Cerebellar cortex (tissue), 1 donor: ENCODE measurements at places on chromosomes 16 and 17.
A peak's percentile ranks its signal among the peaks of the same experiment; 100 is the strongest.

GRCh38 chr17:47875011-47875985 lies 20.7 kb upstream of the SP2 start:
- no peak for DNase-seq

DNA sequence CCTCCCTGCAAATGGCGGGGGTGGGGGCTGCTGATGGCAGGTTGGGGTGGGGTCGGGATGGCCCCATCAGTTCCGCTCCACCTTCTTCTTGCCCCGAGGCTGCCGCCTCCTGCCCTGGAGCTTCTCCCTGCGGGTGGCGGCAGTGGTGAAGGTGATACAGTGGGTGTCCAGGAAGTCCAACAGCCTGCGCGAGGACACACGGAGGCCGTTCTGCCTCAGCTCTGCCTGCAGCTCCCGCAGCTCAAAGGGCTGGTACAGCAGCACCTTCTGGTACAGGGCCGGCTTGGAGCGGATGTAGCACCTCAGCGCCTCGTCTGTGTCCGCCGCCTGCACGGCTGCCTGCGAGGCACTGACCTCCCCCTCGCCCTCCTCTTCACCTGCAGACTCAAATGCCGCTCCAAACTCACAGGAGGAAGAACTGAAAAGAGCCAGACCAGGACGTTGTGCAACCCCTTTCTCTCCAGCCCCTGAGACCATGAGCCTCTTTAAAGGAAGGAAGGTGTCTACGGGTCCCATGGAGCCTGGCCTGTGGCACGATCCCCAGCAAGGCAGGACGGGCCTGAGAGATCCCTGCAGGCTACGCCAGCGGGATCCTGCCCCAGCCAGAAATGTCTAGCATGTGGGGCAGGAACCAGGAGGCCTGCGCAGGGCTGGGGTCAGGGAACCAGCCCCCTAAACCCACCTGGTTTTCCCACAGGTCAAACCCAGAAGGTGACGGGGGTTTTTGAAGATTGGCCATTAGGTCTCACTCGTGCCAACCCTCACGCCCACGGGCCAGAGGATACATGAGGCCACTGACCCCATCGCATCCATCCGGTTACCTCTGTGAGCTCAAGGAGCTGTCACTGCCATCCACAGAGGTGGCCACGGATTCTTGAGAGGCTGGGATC lies 5.3 kb upstream of the NLRC3 start:
- no peak for DNase-seq

DNA sequence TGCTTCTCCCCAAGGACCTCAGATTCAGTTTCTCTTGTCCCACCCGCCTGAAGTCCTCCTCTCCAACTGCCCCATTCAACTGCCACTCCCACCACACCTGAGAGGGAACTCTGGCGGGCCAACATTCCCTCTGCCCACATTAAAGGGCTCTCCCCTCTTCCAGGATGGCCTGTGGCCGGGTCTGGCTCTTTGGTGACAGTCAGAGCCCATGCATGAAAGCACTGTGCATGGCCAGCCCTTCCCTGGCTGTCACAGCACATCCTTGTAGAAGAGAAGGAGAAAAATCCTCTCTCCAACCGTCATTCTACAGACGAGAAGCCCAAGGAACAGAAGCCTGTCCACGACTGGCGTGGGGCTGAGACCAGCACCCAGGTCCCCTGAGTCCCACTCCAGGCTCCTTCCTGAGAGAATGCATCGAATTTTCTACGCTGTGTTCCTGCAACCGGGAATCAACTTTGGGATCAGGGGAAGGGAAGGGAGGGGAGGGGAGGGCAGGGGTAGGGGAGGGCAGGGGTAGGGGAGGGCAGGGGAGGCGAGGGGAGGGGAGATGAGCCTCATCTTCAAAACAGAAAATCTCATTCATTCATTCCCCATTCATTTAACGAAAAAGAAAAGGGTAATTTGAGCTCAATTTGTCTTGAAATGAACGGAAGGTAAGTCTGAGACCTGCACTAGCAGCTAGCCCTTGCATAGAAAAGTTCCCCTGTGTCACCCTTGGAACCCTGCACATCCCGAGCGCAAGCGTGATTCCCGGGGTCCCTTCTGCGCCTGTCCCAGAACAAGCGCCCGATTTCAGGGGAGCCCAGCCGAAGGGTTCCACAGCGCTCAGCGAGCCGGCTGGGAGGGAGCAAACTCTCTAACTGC lies at the start of gene ABCC12:
Gene ABCC12 (minus strand): TSS at position 68 of the 864 bp plus-strand sequence. CDS start 9,569 bp downstream, outside the sequence.
- no peak for DNase-seq

DNA sequence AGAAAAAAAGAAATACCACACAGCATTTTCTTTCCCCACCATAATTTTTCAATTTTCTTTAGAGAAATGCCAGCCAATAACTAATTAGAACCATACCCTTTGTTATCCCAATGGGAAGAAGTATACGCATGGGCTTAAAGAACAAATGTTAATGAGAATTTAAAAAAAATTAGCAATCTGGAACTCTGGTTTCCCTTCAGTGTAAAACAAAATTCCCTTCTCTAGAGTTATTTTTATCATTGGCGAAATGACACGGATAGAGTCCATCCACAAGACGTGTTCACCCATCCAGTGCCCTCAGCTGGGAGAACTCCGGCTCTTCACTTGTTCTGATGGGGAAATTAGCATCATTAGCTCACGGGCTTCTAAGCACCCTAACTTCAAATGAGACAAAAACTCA lies 3.3 kb downstream of the NXN start:
- DNase-seq: no peak

DNA sequence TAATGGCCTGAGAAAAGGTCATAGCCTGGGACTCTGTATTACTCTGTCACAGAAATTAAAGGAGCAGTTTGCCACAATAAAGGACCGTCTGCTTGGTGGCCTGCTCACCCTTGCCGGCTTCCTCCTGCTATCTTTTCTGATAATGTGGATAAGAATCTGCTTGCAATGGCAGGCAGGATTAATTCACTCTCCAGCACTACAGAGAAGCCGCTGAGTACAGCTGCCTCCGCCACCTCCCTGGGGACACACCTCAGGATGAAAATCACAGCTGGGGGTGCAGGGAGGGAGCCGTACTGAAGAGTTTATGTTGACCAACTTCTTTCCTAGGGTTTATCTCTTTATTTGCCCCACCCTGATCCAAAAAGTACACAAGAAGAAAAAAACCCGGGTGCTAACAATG lies 245.9 kb upstream of the RPL38 start:
- no peak for DNase-seq

GRCh38 chr17:82775001-82775823 lies 23.3 kb downstream of the TBCD start:
- peak; percentile 62 for DNase-seq

DNA sequence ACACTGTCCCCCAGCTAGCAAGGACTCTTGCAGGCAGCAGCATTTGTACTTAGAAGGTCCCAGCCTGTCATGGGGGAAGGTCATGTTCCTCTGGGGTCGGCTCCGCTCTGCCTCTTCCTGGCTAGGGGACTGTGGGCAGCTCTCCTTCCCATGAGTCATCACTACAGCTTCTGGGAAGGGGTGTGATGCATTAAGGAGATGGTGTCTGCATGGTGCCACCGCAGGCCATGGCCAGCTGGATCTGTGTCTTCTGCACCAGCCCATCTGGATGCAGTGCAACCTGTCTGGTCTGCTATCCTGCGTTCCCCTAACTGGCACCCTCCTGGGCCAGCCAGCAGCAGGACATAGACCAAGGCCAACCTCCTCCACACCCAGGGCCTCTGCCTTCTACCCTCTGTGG lies 6.3 kb downstream of the STARD3 start:
- DNase-seq: no peak

DNA sequence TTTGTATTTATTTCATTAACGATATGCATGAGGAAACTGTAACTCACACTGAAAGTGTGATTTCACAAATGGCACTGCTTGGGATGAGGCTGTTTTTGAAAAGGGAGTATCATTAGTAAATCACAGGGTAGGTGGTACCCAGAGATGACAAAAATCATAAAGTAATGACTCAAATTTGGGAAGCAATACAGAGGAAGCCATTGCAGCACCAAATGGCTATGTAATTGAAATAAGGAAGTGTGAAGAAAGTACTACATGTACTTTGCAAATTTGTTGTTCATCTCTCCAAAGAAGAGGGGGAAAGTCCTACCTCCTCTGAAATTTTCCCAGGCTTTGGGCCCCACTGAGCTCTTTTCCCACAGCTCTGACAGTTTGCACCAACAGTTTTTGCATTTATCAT lies 12.3 kb upstream of the ABCC12 start:
- DNase-seq: no peak

GRCh38 chr17:36106493-36106835 lies 2.8 kb downstream of the CCL4 start:
- DNase-seq: no peak

- DNase-seq: no peak
These were observed 879 bp downstream of the SOCS1 start for GRCh38 chr16:11254913-11255736.

DNA sequence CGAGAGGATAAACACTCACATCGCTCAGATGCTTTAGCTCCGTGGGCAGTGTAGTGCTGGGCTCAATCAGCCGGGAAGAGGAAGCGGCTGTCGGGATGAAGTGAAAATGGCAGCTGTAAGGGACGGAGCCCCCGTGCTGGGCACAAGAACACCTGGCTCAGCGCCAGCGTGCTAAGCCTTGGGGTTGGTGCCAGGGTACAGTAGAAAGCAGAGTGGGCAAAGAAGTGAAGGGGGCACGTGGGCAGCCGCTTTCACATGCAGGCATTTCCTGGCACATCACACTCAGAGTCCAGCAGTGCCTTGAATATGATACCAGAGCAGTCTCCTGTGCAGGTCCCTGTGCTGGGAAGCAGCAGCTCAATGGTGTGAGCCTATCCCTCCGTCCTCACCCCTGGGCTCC lies 51.1 kb upstream of the FOXF1 start:
- DNase-seq: no peak

GRCh38 chr16:20879175-20880040 lies 20.8 kb downstream of the DCUN1D3 start:
- no peak for DNase-seq

DNA sequence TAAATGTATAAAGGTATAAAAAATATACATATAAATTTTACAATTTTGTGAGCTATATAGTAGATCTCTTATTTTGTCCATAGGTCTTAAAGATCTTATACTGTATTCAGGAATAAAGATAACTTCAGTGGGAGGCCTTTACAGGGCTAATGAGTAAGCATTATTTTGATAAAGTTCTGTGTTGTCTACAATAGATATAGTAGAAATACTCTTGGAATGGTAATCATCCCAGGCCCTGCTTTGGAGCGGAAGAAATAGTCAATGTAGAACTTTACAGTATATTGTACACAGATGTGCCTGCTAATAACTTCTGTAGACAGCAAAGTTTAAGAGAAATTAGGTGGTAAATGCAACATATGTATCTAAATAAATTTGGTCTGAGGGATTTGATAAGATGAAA lies 42.6 kb downstream of the TENT4B start:
- no peak for DNase-seq

DNA sequence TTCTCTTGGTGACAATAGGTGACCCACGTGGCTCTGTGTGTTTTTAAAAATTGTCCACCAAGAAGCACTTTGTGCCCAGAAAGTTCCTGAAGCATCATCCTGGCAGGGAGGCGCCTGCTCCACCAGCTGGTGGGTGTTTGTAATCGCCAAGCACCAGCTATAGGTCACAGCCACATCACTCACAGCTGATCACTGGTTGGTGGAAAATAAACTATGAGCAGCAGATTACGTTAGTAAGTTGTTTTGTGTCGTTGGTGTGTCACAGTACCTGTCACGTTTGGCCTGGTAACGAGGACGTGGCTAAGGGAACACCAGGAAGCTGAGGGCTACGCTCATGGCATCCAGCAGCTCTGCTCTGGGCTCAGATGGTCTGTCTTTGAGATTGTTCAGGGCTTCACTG lies 10.1 kb downstream of the MRM3 start:
- DNase-seq: no peak

DNA sequence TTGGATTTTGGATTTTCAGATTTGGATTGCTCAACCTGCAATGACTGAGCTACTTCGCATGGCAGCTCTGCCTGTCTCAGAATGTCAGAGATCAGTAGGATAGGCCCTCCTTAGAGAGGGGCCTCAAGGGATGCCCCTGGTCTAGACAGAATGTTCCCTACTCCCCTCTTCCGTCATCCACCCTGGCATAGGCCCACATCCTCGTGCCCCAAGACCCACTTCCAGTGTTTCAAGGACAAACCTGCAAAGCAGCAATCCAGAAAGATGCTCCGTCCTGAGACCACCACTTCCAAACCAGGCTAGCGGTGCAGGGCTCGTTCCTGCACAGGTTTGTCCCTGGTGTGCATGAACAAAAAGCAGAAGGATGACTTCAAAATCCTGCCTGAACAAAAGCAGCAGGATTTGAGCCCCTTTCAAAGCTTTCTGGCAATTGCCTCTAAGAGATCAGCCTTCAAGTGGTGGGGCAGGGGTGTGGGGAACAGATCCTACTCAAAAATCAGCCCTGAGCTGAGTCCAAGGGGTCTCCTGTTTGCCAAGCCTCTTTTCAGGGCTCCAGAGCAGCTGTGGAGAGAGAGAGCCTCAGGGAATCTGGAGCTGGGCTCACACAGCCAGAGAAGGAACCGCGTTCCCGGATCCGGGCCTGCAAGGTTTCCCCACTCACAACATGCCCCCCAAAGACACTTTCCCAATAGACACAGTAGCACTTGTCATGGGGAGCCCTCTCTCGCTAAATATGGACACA lies 121.1 kb downstream of the SOCS1 start:
- no peak for DNase-seq

- DNase-seq: peak; percentile 60
These were observed 10.8 kb upstream of the RASD1 start for GRCh38 chr17:17506893-17507464.

GRCh38 chr16:4016658-4017057 lies 99.6 kb downstream of the ADCY9 start:
- no peak for DNase-seq

DNA sequence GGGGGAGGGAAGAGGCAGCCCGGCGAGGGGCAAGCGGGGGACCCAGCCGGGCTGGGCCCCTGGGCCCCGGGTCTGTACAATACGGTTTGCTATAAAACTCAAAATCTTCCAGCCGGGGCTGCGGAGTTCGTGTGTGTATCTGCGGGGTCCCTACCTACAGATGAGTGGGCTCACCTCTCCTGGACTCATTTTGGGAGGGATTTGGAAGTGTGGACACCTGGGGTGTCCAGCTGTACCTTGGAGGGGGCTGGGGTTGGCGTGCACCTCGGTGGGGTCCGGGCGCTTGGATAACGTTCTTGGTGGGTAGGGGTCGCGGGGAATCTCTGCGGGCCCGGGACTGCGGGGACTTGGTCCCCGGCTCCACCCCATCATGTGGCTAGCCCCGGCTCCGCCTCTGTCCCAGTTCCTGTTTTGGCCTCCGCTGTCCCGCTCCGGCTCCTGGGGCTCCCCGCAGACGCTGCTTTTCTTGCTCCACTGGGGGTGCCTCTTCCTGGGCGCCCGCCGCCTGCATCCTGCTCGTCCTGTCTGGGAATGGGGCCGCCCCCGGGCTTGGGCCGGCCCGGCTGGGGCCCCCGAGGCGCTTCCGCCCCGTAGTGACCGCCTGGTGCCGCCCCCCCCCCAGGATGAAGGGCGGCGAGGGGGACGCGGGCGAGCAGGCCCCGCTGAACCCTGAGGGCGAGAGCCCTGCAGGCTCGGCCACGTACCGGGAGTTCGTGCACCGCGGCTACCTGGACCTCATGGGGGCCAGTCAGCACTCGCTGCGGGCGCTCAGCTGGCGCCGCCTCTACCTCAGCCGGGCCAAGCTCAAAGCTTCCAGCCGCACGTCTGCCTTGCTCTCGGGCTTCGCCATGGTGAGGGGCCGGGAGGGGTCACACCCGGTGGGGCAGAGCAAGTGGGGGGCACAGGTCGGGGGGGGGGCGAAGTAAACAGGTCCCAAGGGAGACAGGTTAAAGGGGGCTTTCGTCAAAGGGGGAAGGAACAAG lies at the start of gene ORAI3:
Gene ORAI3 (plus strand): TSS at position 402 of the 983 bp plus-strand sequence. CDS start 222 bp downstream, at position 624.
- peak; percentile 71 for DNase-seq
